Breast epithelium (tissue), 4 donors: ENCODE measurements at places on chromosomes 5 and 9. TPM values are rescaled to one million over a fixed set of nuclear protein-coding genes. Genes with fewer than 3 reads are reported as not detected.

DNA sequence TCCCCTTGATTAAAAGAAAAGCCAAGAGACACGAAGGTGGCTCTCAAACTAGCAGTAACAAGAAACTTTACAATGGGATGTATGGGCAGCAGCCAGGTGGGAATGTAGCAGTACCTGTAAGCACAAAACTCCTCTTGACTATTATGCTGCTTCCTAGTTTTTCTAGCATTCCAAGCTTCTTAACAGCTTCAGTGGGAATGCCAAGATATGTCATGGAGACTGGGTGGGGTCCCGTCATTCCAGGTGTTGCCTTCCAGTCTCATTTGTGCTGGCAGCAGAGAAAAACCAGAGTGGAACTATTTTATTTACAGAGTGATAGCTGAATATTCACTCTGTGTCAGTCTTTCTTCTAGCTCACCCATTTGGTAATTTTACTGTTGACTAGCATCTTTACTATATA is 236.6 kb downstream of the ARL15 start:
- H3K36me3 ChIP-seq: no peaks in the 10 kb centered on the region
- H3K27ac ChIP-seq: no peak overlapping the region
- H3K4me3 ChIP-seq: no peak overlapping the region
- H3K4me1 ChIP-seq: no peaks in the 10 kb centered on the region
- DNase-seq: no peak

- H3K36me3 ChIP-seq: no peaks in the 10 kb centered on the region
- H3K27me3 ChIP-seq: no peaks in the 10 kb centered on the region
- H3K27ac ChIP-seq: no peak overlapping the region
- H3K4me1 ChIP-seq: no peaks in the 10 kb centered on the region
- no peak for DNase-seq
Observed at GRCh38 chr5:3954633-3955032, 359.0 kb downstream of the IRX1 start.

GRCh38 chr5:40288800-40289485 is 390.8 kb upstream of the PTGER4 start:
- H3K4me3 ChIP-seq: no peak overlapping the region
- DNase-seq: no peak
- H3K27ac ChIP-seq: no peak overlapping the region
- no peaks in the 10 kb centered on the region for H3K36me3 ChIP-seq
- H3K4me1 ChIP-seq: no peaks in the 10 kb centered on the region

- no peaks in the 10 kb centered on the region for H3K36me3 ChIP-seq
- H3K4me3 ChIP-seq: no peak overlapping the region
- H3K27me3 ChIP-seq: no peaks in the 10 kb centered on the region
Observed at GRCh38 chr5:140190872-140191218, 15.9 kb downstream of the CYSTM1 start.

DNA sequence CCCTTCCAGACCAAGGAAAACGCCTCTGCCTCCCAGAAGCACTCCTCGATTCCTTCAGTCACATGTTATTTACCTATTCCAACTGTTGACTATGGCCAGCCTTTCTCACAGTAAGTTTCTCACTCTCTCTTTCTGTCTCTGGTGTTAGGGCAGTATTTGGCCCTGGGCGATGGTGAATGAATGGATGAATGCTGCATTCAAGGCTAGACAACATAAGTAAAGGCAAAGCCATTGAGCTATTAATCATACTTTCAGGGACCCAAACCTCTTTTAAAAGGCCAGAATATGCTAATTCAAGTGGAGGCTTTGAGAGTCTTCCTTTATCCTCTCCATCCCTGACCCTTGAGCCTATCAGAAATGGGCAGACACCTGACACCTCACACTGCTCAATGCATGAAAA is 78.5 kb downstream of the SEC61B start:
- H3K36me3 ChIP-seq: no peaks in the 10 kb centered on the region
- H3K4me3 ChIP-seq: no peak overlapping the region
- DNase-seq: no peak
- H3K27me3 ChIP-seq: no peaks in the 10 kb centered on the region
- H3K4me1 ChIP-seq: no peaks in the 10 kb centered on the region
- no peak overlapping the region for H3K27ac ChIP-seq

- H3K4me3 ChIP-seq: no peak overlapping the region
- H3K27ac ChIP-seq: no peak overlapping the region
- no peaks in the 10 kb centered on the region for H3K36me3 ChIP-seq
- DNase-seq: no peak
Observed at GRCh38 chr5:152465140-152465539, 60.1 kb upstream of the NMUR2 start.

DNA sequence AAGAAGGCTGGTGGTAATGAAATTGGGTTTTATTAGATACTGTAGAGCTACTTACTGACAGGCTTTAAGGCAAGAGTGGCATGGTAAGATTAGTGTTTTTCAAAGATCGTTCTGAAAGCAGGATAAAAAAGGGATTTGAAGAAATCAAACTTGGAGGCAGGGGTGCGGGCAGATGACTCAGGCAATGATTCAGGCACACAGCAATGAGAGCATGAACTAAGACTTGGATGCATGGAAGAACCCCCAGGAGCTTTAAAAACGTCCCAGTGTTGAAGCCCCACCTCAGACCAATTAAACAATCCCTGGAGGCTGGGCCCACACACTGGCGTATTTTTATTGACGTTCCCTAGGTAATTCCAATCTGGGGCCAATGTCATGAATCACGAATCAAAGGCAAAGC is 102.5 kb downstream of the SREK1 start:
- no peaks in the 10 kb centered on the region for H3K4me1 ChIP-seq
- H3K36me3 ChIP-seq: no peaks in the 10 kb centered on the region
- no peak overlapping the region for H3K27ac ChIP-seq
- no peaks in the 10 kb centered on the region for H3K27me3 ChIP-seq
- H3K4me3 ChIP-seq: no peak overlapping the region
- no peak for DNase-seq

GRCh38 chr9:99601571-99602111 is 220.0 kb upstream of the NR4A3 start:
- no peak for DNase-seq
- H3K27ac ChIP-seq: no peak overlapping the region
- H3K27me3 ChIP-seq: no peaks in the 10 kb centered on the region
- no peaks in the 10 kb centered on the region for H3K4me1 ChIP-seq
- no peak overlapping the region for H3K4me3 ChIP-seq

Gene TMEM215
- not detected for total RNA-seq

DNA sequence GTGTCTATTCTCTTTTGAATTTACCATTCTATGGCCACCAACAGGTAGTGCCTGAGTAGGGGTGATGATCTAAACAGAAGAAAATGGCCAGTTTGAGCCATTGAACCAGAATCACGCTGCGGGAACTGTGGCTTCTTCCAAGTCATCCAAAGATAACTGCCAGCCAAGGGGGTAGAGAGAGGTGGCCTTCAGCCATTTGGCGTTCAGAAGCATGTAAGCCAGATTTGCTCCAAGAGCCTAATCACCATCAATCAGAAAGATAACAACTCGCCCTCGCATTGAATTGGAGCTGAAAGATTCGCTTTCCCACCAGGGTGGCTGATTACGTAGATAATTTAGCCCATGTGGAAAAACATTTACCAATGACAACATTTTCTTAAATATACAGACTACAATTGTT is 1302.7 kb upstream of the DMAC1 start:
- H3K27ac ChIP-seq: no peak overlapping the region
- H3K4me1 ChIP-seq: no peaks in the 10 kb centered on the region
- H3K36me3 ChIP-seq: no peaks in the 10 kb centered on the region
- H3K4me3 ChIP-seq: no peak overlapping the region
